ENCODE measurements at places on chromosomes 12 and 14. TPM values are rescaled to one million over a fixed set of nuclear protein-coding genes. Genes with fewer than 3 reads are reported as not detected.
A peak's percentile ranks its signal among the peaks of the same experiment; 100 is the strongest.

Gene OR10A7
- not detected for total RNA-seq

Gene EPS8
- 37.8 TPM for total RNA-seq

Gene GPR132
- 0.04 TPM for total RNA-seq

DNA sequence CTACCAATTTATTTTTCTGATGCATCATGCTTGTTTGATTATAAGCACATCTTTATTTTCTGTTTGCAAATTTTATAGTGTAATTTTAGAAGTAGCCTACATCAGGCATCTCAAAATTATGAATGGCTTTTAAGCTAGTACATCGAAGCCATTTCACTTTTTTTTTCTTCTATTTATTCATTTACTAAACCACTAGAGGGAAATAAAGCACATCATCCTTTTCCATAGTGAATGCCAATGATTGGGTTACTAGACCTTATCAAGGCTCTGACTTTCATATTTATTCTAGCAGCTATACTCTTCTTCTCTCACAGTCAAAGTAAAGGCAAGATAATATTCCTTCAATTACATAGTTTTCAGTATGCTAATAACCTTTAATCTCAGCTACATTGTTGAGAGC lies 736.4 kb upstream of the LRFN5 start:
- peak; percentile 33 for DNase-seq
- H3K4me1 ChIP-seq: no peaks in the 10 kb centered on the region
- no peaks in the 10 kb centered on the region for H3K36me3 ChIP-seq
- H3K4me3 ChIP-seq: no peak overlapping the region
- no peaks in the 10 kb centered on the region for H3K27me3 ChIP-seq
- no peak overlapping the region for H3K27ac ChIP-seq

- H3K27me3 ChIP-seq: no peaks in the 10 kb centered on the region
- peak overlapping the region; percentile 82 for H3K4me3 ChIP-seq
- H3K36me3 ChIP-seq: no peaks in the 10 kb centered on the region
- H3K4me1 ChIP-seq: peaks cover 25% of the 10 kb centered on the region
- peak overlapping the region; percentile 1 for H3K27ac ChIP-seq
Observed at GRCh38 chr14:72894323-72894622, 372 bp upstream of the DPF3 start.

GRCh38 chr12:607541-608001 lies 55.7 kb downstream of the NINJ2 start:
- H3K36me3 ChIP-seq: no peaks in the 10 kb centered on the region
- H3K4me3 ChIP-seq: no peak overlapping the region
- DNase-seq: peak; percentile 67
- no peaks in the 10 kb centered on the region for H3K27me3 ChIP-seq

GRCh38 chr12:93762912-93763553 lies 85.9 kb downstream of the CRADD start:
- H3K4me3 ChIP-seq: no peak overlapping the region
- H3K27me3 ChIP-seq: no peaks in the 10 kb centered on the region
- peaks cover 15% of the 10 kb centered on the region for H3K4me1 ChIP-seq
- no peaks in the 10 kb centered on the region for H3K36me3 ChIP-seq
- DNase-seq: no peak
- H3K27ac ChIP-seq: no peak overlapping the region

GRCh38 chr12:123223241-123223668 lies 9.7 kb downstream of the MPHOSPH9 start:
- H3K27me3 ChIP-seq: no peaks in the 10 kb centered on the region
- H3K27ac ChIP-seq: no peak overlapping the region
- no peak overlapping the region for H3K4me3 ChIP-seq
- DNase-seq: no peak

DNA sequence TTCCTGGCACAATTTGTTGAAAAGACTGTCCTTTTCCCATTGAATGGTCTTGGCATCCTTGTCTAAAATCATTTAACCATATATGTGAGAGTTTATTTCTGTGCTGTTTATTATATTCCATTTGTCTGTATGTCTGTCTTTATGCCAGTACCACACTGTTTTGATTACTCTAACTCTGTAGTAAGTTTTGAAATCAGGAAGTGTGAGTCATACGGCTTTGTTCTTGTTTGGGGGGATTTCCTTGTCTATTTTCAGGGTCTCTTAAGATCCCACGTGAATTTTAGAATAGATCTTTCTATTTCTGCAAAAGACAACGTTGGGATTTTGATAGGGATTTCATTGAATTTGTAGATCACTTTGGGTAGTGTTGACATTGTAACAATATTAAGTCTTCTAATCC lies 88.5 kb downstream of the MYRFL start:
- H3K4me1 ChIP-seq: no peaks in the 10 kb centered on the region
- H3K4me3 ChIP-seq: no peak overlapping the region
- H3K27me3 ChIP-seq: no peaks in the 10 kb centered on the region
- no peak for DNase-seq

GRCh38 chr14:72478471-72478893 lies 415.4 kb downstream of the DPF3 start:
- H3K4me1 ChIP-seq: peaks cover 5% of the 10 kb centered on the region
- peaks cover 91% of the 10 kb centered on the region for H3K27me3 ChIP-seq

DNA sequence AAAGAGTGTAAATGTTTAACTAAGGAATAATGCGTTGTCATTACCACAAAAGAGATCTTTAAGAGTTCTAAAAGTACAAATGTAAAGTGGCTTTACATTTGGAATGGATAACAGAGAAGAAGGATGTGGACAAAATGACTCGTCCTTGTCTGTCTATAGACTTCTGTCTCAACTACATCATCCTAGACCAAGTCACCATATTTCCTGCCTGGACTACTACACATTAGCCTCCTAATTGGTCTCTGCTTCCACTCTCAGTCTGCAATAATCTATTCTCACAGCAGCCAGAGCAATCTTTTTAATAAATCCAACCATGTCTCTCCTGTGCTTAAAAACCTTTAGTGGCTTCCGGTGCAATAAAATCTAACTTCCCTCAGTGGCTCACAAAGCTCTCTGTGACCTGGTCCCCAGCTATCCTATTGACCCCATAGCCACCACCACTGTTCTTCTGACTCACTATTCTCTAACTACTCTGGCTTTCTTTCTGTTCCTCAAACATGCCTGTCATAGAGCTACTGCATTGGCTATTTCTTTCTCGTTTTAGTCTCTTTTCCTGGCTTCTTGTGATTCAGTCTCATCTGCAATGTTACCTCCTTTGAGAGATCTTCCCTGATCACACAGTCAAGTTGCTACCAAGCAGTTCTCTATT lies 91.1 kb downstream of the MYF5 start:
- DNase-seq: peak; percentile 6
- no peak overlapping the region for H3K4me3 ChIP-seq
- H3K27ac ChIP-seq: no peak overlapping the region
- no peaks in the 10 kb centered on the region for H3K4me1 ChIP-seq
- H3K27me3 ChIP-seq: no peaks in the 10 kb centered on the region

DNA sequence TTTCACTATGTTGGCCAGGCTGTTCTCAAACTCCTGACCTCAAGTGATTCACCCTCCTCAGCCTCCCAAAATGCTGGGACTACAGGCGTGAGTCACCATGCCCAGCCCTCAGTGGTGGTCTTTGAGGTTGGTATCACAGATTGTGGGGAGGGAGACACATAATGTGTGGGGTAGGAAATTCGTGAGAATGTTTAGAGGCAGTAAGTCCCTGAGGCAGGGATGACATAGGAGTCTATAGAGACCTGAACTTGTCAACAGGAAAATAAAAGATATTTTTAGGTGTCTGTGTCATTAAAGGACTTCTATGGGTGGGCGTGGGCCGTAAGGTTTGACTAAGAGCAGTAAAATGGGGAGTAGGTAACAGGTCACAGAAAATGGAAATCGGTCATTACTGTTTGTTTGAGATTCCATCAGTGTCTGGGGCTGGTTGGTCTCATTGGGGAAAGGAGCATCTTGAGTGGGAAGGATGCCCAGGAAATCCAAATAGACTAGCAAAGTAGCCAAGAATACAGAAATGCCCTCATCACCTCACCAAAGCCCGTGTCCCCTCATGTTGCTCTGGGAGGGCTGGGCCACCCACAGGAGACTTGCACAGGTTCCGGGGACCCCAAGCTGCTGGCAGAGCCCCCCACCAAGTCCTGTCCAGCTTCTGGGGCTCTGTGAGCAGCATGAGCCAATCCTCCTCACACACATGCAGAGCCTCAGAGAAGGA lies 63.6 kb upstream of the BCL2L14 start:
- peaks cover 47% of the 10 kb centered on the region for H3K4me1 ChIP-seq
- H3K27me3 ChIP-seq: no peaks in the 10 kb centered on the region
- DNase-seq: peak; percentile 64
- H3K27ac ChIP-seq: peak overlapping the region; percentile 83
- no peaks in the 10 kb centered on the region for H3K36me3 ChIP-seq
- no peak overlapping the region for H3K4me3 ChIP-seq

DNA sequence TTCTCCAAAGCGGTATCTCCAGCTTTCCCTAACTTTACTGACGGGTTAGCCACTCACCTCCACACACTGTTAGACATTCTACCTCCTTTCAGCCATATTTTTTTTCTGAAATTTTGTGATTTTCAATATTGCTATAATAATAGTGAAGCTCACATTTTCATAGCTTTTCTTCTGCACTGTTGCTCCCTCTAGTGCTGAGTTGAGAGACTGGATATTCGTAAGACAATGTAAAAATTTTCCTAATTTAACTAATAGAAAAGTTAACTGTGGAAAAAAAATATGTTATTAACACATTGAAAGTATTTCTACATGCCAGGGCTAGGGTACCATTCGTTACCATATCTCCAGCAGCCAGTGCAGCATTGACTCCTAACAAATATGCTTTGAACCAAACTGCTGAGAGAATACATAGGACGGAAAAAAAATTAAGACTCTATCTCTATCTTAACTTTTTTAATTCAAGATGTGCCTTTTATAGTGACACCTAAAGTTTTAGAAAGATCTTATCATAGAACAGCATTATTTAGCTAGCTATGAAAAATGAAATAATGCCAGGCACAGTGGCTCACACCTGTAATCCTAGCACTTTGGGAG lies 48.7 kb upstream of the ABCC9 start:
- no peak overlapping the region for H3K27ac ChIP-seq
- H3K4me1 ChIP-seq: peaks cover 4% of the 10 kb centered on the region
- H3K36me3 ChIP-seq: no peaks in the 10 kb centered on the region
- no peaks in the 10 kb centered on the region for H3K27me3 ChIP-seq

All from PC-3 (cell line).